ENCODE measurements at places on chromosomes 3 and 15. TPM values are rescaled to one million over a fixed set of nuclear protein-coding genes. Genes with fewer than 3 reads are reported as not detected.

The TKT gene
- total RNA-seq, result 194 TPM

The STAB1 gene
- 18.8 TPM for total RNA-seq

The IMPG2 gene
- 0.11 TPM for total RNA-seq

The LRRC31 gene
- total RNA-seq, result 0.26 TPM

The FANCD2OS gene
- not detected for total RNA-seq

The ADAMTS7 gene
- total RNA-seq, result 1.2 TPM

The CTXND1 gene
- total RNA-seq, result 0.55 TPM

The CCDC54 gene
- not detected for total RNA-seq

The DCLK3 gene
- total RNA-seq, result 0.08 TPM

The MYL3 gene
- total RNA-seq, result not detected

The CDCP1 gene
- total RNA-seq, result 77.4 TPM

The DNAH12 gene
- total RNA-seq, result not detected

The SST gene
- total RNA-seq, result not detected
